ENCODE measurements at places on chromosomes 12 and 14.
A peak's percentile ranks its signal among the peaks of the same experiment; 100 is the strongest.

- no peak for DNase-seq
Measured at GRCh38 chr14:61102549-61103466, 121.8 kb downstream of the SLC38A6 start.

DNA sequence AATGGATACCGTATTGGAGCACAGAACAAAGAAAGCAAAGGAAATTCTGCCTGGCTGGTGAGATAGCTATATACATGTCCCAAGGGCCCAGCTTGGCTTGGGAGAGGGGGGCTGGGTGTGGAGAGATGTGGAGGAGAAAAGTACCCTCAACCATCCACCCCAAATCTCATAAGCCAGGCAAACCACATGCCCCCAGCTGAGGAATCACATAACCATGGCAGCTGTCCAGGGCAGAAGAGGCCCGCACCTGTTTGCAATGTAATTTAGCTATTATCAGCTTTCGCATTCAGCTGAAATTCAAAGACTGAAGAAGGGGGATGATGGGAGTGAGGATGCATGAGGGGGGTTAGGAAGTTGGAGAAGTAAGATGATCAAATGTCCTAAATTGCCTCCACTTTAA is 196.1 kb downstream of the TBX5 start:
- DNase-seq = no peak

GRCh38 chr12:9509464-9510161 is 98.1 kb downstream of the KLRB1 start:
- no peak for DNase-seq

DNA sequence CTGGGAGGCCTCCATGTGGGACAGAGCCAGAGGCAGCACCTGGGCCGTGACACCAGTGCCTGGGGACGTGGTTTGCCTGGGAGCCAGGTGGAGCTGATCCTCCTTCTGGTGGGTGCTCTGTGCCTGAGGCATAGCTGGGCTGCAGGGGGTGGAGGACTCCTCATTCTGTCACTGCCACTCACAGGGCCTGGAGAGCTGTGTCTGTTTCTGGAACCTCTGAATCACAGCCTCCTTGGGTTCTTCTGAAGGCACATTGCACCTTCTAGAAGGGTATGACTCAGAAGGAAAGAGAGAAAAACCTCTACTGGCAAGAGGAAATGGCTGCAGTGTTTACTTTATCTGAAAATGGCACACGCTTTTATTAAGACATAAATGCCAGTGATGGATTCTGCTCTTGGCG is 659.8 kb downstream of the VRK1 start:
- DNase-seq = peak; percentile 52

DNA sequence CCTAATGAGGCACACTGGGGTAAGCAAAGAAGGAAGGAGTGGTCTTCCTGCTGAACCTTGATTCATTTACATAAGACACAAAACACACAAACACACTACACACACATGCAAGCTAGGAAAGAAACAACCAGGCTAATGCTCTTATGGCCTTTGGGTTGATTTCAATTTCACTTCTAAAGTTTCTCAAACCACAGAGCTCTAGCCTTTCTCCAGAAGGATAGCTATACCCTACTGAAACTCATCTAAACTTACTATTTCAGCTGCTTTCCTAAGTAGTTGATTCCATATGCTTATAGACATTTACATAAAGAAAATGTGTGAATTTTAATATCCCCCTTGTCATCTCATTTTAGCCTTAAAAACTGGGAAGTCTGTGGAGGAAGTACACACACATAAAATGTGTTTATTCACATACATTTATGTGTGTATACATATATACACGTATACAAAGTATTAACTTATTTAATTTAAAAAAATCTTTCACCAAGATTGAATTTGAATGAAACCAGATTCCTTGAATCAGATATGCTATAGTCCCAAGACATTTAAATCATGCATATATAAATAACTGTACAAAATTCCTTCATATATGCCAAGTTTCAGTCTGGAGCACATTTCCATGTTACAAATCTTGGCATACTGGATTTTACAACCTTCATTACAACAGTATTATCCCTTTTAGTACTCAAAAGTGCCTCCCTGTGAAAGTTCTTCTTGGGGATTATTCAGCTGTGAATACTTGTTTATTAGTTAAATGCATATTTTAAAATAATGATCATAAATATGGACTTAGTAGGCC is 231.8 kb upstream of the NPAS3 start:
- DNase-seq = no peak

- DNase-seq = no peak
Measured at GRCh38 chr12:40171501-40171900, 53.3 kb upstream of the LRRK2 start.

GRCh38 chr14:59450716-59451115 is 14.5 kb downstream of the GPR135 start:
- no peak for DNase-seq

DNA sequence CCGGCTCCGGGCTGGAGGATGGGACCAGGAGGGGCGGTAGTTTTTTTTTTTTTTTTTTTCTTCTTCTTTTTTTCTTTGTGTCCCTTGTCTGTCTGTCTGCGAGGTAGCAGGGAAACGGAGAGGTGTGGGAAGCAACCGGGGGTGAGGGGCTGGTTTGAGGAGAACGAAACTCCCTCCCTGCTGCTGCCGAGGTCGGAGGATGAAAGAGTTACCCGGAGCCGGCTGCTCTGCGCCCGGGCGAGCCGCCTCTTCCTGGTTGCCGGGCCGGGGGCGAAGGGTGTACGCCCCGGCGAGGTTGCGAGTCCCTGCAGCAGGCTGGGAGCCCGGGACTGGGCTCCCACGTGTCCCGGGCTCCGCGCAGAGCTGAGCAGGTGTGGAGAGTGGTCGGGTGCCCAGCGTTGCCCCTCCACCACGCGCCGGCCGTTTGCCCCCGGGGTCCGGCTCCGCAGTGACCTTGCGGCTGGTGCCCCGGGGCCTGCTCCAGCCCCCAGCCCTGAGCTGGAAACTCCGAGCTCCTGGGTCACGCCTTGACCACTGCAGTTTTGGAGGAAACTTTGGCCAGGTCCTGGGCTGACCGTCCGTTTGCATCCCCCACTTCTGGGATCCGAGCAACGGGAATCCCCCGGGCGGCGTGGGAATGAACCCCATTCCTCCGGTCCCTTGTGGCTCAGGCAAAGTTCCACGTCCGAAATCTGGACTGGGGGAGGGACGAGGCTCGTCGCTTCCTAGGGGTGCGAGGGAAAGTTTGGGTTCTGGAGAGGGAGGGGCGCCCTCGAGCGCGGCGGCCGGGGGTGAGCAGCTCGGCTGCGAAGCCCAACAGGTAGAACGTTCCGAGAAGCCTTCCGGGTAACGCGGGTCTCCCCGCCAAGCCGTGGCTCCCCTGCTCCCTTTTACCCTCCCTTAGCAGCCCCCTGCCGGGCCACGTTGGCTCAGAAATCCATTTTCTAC is 1.3 kb downstream of the CHST11 start:
- DNase-seq = no peak

- DNase-seq = no peak
Measured at GRCh38 chr14:59131938-59132795, 56.3 kb upstream of the DAAM1 start.

DNA sequence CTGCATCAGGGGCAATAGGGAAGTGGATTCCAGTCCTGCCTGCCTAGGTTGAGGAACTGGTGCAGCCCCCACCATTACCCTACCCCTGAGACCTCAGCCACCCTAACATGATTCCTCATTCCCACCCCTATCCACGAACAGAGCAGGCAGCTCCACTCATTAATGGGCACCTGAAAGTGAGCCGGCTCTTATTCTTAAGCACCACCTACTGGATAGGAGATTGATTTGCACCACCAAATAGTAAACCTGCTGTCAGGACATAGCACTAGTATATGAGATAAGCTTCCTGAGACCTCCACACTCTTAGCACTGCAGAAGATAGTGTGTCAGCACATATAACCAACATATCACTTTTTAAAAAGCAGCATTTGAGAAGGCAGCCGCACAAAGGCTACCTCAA is 573.2 kb downstream of the SOX5 start:
- no peak for DNase-seq

GRCh38 chr14:104567141-104567956 is 12.2 kb upstream of the C14orf180 start:
- no peak for DNase-seq

GRCh38 chr14:51020024-51020710 is 74.7 kb downstream of the TRIM9 start:
- DNase-seq = no peak

- no peak for DNase-seq
Measured at GRCh38 chr14:50677527-50678063, 9.5 kb upstream of the SAV1 start.

- DNase-seq = no peak
Measured at GRCh38 chr12:25477217-25477616, 75.9 kb downstream of the LMNTD1 start.

DNA sequence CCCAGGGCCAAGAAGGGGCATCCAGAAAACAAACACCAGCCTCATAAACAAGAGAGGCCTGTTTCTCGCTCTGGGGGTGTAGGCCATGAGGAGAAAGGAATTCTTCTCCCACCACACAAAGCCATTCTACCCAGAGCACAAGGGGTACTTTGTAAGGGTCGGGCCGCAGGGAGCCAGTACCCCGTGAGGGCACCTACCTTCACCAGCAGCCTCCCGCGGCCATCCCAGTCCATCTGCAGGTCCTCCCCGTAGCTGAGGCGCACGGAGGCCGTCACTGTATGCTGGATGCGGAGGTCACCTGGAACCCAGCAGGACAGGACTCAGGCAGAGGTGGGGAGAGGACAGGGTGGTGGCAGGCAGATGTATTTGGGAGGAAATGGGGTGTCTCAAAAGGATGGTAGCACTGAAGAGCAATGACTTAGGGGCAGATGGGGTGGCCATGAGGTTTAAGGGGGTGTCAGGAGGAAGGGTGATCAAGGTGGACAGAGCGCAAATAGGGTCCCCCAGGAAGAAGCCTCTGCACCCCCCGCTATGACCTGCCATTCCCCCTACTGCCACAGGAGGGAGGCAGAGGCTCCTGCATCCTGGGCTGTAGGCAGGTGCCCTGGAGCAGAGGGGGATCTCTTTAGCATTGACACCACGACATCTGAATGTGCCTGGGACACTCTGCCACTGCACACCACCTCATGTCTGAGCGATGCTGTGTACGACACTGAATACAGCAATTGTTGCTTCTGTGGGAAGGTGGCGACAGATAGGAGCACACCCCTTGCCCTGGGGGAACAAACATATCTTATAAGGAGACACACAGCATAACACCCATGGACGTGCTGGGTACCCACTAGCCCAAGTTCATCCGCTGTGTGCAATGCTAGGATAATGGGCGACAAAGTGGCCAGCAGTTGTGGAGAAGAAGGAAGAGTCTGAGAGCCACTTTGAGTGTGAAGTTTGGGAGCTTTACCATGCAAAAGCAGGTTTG is 61.4 kb downstream of the VWF start:
- DNase-seq = peak; percentile 41

DNA sequence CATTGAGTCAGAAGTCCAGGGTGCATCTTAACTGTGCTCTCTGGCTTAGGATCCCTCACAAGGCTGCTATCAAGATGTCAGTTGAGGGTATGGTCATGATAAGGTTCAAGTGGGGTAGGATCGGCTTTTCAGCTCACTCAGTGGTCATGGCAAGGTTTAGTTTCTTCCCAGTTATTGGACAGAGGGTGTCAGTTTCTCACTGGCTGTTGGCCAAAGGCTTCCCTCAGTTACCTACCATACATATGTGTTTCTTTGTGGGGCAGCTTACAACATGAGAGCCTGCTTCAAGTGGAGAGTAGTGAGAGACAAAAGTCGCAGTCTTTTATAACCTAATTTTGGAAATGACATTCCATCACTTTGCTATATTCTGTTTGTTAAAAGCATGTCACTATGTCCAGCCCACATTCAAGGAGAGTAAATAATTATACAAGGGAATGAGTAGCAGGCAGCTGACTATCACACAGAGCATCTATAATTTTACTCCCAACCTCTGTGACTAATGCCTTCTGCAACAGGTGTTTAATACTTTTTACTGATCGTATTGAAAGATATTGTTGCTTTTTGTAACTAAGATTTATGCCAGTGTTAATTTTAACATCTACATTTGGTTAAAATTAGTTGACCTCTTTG is 572.8 kb upstream of the FBXO33 start:
- no peak for DNase-seq

DNA sequence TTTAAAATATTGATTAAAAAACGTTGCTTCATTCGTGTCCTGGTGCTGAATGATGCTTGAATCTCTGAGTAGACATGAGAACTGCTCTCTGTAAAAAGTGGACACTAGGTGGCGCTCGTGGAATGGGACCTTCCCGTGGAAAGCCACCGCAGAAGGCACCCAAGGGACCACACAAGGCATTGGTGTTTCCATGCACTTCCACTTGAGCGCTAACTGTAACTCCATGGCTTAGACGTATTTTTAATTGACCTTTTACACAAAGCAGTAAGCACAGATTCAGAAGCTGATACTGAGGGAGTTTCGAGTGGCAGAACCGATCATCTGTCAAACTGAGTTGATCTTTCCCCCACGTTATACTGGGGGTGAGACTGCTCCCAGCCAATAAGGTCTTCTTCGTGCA is 135.3 kb downstream of the PRKCH start:
- peak; percentile 80 for DNase-seq

DNA sequence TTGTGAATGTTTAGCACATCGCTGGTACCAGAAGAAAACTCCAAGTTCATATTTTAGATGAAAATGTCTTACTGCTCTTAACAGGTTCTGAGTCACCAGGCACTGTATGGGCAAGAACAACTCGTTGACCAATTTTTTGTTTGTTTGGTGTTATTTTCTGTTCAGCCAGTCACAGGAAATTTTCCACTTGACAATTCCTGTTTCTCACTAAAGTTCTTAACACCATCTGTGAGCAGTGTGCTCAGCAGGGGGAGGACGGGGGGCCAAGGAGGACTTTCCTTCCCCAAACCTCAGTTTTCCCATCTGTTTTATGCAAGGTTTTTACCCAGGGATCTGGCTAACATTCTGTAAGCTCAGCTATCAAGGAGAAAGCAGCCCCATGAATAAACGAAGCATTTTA is 3.0 kb downstream of the NUAK1 start:
- DNase-seq = no peak

DNA sequence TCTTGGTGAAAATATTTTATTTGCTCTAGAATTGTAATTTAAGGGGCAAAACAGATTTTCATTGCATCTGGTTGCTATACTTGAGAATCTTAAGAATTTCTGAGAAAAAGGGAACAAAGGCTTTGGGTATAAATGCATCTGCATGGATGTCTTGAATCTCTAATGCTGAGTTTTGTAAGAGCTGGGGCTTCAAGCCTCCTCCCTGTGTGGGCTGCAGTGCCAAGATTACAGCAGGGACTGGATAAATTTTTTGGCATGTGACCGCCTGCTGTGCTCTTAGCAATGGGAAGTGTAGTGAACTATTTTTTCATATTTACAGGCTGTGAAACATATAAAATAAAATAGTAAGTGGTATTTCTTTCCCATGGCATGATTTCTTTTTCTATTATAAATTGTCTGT is 70.0 kb downstream of the SLC38A6 start:
- no peak for DNase-seq

DNA sequence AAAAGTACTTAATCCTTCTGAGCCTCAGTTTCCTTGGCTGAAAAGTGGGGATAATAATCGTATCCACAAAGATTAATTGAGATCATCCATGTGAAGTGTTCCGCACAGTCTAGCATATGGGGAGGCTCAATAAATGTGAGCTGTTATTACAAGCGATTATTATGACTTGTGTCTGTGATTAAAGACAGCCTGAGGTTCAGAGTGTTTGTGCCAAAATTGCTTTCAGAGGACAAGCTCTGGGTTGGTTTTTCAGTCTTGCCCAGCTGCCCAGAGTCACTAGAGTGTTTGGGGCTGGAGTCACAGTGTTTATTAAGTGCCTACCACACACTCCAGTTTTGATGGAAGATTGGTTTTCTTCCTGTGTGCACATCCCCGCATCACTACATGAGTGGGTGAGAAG is 53.5 kb downstream of the NTF3 start:
- DNase-seq = no peak

Measured in stimulated activated CD8-positive, alpha-beta memory T cell treated with anti-CD3 and anti-CD28 coated beads, Interleukin-12 subunit alpha, Interleukin-12 subunit beta, amount 100 ng/mL, for 1 hour (primary cell).